ENCODE measurements at places on chromosomes 5 and 9. TPM values are rescaled to one million over a fixed set of nuclear protein-coding genes. Genes with fewer than 3 reads are reported as not detected.

UBE2D2 gene
- 143 TPM for total RNA-seq

LRSAM1 gene
- total RNA-seq = 19.0 TPM

PKD2L2 gene
- not detected for total RNA-seq

LAMC3 gene
- 9.2 TPM for total RNA-seq

ZDHHC11B gene
- 0.26 TPM for total RNA-seq

PTGES gene
- 27.4 TPM for total RNA-seq

SPATA31C1 gene
- not detected for total RNA-seq

C9orf85 gene
- total RNA-seq = 30.5 TPM

FOXD4 gene
- 0.14 TPM for total RNA-seq

DEPDC1B gene
- 39.4 TPM for total RNA-seq

ADAMTS6 gene
- 14.3 TPM for total RNA-seq

TPD52L3 gene
- not detected for total RNA-seq

FAM169A gene
- total RNA-seq = 15.8 TPM

MYOZ3 gene
- total RNA-seq = not detected

UBE2B gene
- 40.2 TPM for total RNA-seq

NTNG2 gene
- 0.07 TPM for total RNA-seq

CCDC171 gene
- total RNA-seq = 1.9 TPM

ECM2 gene
- not detected for total RNA-seq

QRFP gene
- total RNA-seq = not detected

ZBTB34 gene
- 5.3 TPM for total RNA-seq

CACNA1B gene
- total RNA-seq = not detected

LTC4S gene
- 0.87 TPM for total RNA-seq

LSM11 gene
- 4.9 TPM for total RNA-seq

LHFPL2 gene
- total RNA-seq = 8.6 TPM

GPRIN1 gene
- 2.0 TPM for total RNA-seq

PCDHB16 gene
- 0.32 TPM for total RNA-seq

FCN1 gene
- not detected for total RNA-seq

LCN12 gene
- total RNA-seq = 1.2 TPM

OR1J2 gene
- total RNA-seq = not detected

NR4A3 gene
- total RNA-seq = 7.1 TPM

SYNPO gene
- total RNA-seq = 11.0 TPM

NEUROG1 gene
- total RNA-seq = not detected

Data from NCI-H460 (cell line).